ENCODE measurements at places on chromosomes 16 and 17.

DNA sequence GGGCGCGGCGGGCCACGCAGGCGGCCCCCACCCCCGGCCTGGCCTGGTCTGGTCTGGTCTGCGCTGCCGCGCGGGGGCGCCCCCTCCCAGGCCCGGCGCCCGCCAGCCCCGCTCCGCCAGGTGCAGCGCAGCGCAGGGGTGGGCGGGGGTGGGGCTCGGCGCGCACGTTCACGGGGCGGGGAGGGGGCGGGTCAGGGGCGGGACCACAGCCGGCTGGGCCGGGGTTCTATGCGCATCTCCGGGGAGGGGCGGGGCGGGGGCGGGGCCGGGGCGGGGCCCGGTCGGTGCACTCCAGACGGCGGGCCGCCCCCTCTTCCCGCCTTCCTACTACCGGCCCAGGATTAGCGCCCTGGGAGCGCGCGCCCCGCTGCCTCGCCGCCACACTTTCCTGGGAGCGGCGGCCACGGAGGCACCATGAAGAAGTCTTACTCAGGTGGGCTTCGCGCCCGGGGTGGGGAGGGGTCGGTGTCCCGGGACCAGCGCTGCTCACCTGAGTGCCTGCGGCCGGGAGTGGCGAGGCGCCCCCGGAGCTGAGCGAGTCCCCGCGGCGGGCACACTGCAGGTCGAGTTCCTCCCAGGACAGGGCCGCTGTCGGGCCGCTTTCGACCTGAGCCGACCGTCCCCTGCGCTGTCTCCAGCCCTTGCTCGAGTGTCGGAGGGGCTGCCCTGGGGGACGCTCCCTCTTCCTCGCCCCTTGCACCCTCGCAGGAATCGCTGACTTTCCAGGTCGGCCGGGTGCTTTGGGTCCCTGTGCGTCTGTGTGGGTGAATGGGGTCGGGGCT, 140.5 kb downstream of the SEC14L1 start:
- DNase-seq: peak; percentile 29

GRCh38 chr17:80986046-80986445, 5.6 kb upstream of the CHMP6 start:
- no peak for DNase-seq

DNA sequence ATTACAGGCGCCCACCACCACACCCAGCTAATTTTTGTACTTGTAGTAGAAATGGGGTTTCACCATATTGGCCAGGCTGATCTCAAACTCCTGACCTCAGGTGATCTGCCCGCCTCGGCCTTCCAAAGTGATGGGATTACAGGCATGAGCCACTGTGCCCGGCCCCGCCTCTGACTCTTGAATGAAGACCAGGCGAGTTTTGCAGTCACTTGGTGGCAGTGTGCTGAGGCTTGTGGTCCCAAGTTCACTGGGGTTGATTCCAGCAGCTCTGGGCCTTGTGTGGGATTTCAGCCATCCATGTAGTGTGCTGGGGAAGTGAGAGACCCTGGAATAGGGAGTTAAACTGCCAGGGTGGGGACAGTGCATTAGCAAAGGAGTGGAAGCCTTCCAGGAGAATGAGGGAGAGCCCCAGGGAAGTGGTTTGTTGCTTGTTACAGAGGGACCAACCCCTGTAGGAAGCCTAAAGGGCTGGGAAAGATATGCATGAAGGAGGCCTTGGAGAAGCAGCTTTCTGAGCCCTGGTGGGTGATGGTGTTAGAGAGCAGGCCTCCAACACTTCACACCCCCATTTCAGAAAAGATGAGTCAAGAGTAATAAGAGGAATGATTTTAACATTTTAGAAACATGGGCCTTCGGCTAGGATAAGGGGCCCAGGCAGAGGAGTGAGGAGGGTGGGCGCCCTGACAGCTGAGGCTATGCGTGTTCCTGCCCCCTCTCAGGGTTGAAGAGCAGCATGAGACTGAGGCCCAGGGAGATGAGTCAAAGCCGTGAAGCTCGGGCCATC, 14.5 kb downstream of the PSKH1 start:
- DNase-seq: no peak

DNA sequence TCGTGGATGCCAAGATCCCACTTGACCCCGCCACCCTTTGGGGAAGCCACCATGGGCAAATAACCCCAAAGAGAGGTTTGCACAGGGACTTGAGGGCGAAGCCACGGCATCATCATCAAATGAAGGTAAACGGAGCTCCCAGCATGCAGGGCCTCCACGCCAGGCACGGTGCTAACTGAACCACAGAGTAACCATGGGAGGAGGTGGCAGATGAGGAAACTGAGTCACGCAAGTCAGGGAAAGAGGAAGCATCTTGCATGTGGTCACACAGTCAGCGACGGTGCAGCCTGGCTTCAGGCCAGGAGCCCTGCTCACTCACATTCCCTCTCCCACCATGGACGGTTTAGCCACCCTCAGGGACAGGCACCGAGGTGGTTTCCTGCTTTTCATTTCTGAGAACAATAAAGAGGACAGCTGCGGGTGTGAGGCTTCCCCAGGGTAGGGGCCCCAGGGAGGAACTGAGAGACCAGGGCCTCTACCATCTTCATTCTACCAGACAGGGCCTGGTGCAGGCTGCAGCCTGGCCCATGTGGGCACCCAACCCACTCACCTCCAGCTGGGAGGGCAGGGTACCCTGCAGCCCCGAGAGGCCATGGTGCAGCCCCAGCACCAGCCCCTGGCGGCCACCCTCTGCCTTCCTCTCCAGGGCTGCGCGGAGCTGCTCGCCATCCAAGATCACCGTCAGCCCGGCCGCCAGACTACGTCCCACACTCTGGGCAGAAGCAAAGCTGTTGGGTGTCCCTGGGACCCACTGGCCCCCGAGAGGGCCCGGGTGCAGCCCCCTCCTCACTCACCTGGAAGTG, 78.3 kb downstream of the RMI2 start:
- DNase-seq: no peak

DNA sequence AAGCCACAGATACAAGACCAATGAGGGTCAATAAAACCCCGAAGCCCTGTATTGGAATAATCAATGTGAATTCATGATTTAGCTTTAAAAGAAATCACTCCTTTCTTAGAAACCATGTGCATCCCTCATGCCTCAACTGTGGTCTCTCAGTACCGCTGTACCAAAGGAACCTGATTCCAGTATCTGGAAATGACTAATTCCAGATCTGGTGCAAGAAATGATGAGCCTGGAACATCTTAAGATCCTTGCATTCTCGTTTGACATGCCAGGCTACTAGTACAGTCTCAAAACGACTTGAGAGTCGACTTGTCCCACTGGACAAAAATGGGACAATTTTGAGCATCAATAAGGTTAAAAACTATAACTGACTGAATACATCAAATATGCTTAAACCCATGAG, 21.2 kb downstream of the USP31 start:
- no peak for DNase-seq

DNA sequence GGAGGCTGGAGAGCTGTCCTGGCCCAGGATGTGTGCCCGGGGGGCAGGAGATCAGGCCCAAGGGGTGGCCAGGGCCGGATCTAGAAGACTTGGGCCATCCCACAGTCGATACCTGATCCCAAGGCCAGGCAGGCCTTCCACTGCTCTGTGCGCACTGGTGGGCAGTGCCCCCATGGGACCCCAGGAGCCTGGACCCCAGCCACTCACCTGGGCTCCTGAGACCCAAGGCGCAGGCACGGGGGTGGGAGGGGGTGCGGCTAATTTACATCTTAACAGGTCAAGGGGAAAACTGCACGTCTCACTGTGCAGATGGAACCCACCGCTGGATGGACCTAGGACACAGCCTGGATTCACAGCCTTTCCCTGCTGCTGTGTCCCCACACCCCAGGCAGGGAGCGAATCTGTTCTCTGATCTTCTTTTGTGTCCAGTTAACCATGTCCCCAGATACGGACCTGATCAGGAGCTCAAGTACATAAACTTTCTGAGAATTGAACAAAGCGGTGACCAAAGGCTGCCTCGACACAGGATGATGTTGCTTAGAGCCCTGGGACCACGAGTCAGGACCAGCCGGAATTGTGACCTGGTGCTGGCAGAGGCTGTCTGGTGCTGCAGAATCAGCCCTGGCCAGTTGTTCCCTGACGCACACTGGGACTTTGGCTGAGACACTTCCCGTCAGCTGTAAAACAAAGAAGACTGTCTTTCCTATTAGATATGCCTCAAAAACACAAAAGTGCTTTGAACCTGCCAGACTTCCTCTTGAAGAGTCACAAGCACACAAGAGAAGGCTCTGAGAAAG, 60.6 kb downstream of the TNFRSF13B start:
- DNase-seq: no peak

GRCh38 chr16:19130852-19131824, 17.4 kb downstream of the ITPRIPL2 start:
- no peak for DNase-seq

DNA sequence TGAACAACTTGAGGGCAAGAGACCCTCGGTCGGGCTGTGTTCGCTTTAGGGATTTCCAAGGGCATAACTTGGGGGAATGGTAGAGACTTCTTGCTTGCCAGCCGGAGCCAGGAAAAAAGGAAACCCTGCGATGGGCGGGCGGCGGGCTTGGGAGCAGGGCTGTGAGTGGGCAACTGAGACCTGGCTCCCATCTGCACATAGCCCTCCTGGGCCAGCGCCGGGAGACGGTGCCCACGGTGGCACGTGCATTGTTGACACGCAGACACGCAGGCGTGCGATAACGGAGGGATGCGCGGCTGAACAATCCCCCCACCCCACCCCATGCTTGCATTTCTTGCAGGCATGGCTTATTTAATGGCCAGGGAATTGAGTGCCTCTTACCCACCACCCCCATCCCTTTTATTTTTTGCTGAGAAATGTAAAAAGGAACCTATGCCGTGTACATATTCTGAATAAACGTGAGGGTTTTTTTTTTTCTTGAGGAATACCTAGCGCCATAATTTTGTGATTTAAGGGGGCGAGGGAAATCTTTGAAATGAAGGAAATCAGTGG, 17.1 kb upstream of the ZFHX3 start:
- DNase-seq: no peak

GRCh38 chr17:55978578-55978977, 174.7 kb upstream of the ANKFN1 start:
- DNase-seq: no peak

DNA sequence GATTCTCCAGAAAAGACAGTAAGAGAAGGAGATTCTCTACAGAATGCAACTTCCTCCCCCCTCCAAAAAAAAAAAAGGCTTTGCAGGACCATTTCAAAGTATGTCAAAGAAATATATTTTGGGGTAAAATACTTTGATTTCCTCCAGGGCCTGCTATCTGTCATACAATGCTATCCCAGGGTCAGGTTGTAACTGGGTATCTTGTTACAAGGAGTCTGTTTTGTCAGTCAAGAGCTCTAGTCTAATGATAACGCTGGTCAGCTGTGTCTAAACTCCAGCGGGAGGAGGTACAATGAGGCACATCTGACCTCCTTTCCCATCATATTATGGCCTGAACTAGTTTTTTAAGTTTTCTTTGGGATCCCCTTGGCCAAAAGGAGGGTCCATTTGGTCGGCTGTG, 408.4 kb upstream of the CDH5 start:
- DNase-seq: no peak

- DNase-seq: no peak
These were observed 74.6 kb downstream of the SPAG9 start for GRCh38 chr17:51046046-51046445.

- DNase-seq: no peak
These were observed 8.6 kb downstream of the GNA13 start for GRCh38 chr17:65047941-65048340.

GRCh38 chr17:40702271-40702670, 1.3 kb downstream of the KRT24 start:
- DNase-seq: no peak

DNA sequence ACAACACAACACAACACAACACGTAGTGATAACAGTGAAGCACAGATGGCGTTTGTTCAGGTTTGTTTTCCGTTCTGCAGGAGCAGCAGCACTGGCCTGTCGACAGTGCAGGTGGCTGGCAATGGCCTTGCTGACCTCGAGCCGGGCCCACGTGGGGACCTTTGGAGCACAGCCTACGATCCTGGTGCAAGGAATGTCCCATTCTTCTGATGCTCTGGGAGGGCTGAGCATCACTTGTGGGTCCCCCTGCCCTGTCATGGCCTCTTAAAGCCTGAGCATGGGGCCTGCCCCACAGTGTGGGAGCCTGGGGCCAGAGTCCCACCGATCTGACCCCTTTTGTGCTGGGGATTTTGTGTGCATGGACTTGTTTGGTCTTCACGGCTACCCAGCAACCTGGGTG, 6.8 kb downstream of the MAP2K3 start:
- DNase-seq: no peak

- DNase-seq: no peak
These were observed 9.7 kb downstream of the TSC2 start for GRCh38 chr16:2057438-2057837.

DNA sequence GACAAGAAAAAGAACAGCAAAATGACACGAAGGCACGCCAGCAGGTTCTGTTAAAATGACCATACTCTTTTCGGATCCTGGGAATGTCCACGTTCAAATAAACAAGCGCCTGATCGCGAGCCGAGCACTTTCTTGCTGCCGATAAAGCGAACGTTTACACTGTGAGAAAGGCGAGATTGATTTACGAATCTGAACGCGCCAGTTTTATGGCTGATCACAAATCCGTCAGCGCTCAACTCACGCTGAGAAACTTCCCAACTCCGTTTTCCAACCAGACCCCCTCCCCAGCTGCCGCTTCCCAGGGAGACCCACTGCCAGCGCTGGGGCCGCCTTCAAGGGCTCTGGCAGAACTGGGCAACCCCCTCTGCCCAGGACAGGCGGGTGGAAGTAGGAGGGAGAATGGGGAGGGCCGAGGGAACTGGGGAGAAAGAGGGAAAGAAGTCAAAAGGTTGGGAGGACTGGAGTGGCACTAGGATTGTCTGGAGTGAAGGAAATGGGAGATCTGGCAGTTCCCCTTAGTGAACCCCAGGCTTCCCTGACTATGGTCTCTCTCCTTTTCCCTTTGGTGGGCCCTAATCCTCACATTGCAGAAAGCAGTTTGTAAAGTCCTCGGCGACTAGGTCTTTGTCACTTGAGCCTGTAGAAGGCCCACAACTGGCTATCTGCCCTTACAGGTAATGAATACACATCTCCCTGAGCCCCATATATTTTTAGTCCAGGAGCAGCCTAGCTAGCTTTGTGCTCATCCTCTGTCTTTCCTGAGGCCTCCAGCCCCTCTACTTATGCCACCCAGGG, 6.9 kb downstream of the HOXB4 start:
- no peak for DNase-seq

GRCh38 chr16:82995924-82996441, 369.2 kb downstream of the CDH13 start:
- no peak for DNase-seq

GRCh38 chr17:65547253-65547670, 14.2 kb downstream of the AXIN2 start:
- no peak for DNase-seq

- no peak for DNase-seq
These were observed 679.7 kb upstream of the SOX9 start for GRCh38 chr17:71441098-71441497.

Data from stimulated activated CD8-positive, alpha-beta memory T cell treated with anti-CD3 and anti-CD28 coated beads, Interleukin-7, amount 100 ng/mL, for 1 hour (primary cell).